ENCODE measurements at places on chromosomes 1 and 21.
A peak's percentile ranks its signal among the peaks of the same experiment; 100 is the strongest.

DNA sequence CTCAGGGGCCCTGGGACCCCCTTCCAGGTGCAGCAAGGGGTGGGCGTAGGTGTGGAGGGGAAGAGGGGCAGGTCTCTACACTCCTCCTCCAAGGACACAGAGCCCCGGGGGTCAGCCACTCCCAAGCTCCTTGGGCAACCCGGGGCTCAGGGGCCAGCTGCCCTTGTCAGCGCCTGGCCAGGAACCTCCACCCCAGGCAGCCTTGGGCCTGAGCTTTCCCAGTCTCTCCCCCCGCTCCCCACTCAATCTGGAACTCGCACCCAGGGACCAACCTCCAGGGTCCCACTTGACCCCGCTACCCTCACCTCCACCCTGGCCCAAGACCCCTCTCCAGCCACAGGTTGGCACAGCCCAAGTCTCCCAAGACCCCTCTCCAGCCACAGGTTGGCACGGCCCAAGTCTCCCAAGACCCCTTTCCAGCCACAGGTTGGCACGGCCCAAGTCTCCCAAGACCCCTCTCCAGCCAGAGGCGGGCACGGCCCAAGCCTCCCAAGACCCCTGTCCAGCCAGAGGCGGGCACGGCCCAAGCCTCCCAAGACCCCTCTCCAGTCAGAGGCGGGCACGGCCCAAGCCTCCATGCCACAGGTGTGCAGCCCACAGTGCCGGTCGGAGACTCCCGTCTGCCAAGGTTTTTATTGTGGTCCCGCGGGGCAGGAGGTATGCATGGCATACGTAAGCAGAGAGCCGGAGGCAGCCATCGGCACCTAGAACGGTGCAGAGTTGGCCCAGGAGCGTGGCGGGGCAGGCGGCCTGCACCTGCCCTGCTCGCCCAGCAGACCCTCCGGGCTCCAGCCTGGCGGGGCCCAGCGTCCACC lies 3.0 kb downstream of the TNFRSF4 start:
- peak; percentile 14 for DNase-seq

DNA sequence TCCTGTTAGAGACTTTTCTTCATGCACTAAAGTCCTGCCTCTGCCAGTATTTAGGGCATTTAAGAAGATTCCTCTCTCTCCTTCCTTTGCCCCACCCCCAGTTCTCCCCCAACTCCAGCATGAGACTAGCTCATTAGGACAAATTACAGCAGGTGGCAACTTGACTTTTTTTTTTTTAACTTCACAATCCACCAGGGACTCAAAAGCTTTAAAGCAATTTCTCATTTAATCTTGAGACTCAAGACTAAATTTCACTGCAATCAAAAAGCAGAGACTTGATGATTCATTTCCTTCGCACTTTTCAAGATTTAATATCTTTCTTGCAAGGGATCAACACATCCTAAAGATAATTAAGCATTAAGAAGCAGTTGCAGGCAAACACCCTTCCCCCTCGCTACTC lies 74.9 kb downstream of the WLS start:
- no peak for DNase-seq

- peak; percentile 45 for DNase-seq
Measured at GRCh38 chr1:153465811-153466636, 5.6 kb upstream of the S100A7 start.

GRCh38 chr1:41355761-41356160 lies 5.5 kb upstream of the FOXO6 start:
- DNase-seq = no peak

GRCh38 chr1:43569175-43569574 lies 38.5 kb downstream of the PTPRF start:
- no peak for DNase-seq

DNA sequence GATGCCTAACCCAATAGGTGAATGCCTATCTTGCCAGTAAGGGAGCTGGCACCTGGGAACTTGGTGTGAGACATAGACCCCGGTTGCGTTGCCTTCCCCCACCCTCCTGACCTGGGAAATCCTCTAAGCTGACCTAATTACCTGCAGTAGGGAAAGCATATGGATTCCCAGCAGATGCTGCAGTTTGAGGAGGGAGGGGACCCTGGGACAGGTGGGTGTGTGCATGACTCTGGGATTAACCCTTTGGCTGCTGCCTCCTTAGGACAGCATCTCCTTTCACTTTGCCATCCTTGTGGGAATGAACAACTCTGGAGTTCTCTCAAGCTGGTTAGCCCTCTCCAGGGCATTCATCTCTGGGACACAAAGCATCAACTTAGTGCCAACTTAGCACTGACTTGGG lies 16.4 kb upstream of the NFASC start:
- DNase-seq = no peak

GRCh38 chr1:177209357-177209756 lies 38.6 kb downstream of the BRINP2 start:
- peak; percentile 52 for DNase-seq

DNA sequence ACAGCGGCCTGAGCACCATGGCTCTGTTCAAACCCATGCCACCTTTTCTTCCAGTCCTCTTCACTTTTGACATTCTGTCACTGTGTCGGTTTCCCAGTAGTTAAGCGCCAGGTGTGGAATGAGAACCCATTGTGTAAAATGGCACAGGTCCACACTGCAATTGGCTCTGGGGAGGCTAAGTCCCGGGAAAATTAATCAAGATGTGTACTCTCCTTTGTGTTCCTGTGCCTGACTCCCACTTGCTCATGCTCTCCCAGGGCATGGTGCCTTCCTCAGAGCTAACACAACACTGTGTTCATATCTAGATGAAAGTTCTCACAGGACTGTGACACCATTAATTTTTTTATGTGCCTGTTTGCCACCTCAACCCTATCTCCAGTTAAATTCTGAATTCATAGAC lies 59.0 kb upstream of the BTG3 start:
- DNase-seq = no peak

DNA sequence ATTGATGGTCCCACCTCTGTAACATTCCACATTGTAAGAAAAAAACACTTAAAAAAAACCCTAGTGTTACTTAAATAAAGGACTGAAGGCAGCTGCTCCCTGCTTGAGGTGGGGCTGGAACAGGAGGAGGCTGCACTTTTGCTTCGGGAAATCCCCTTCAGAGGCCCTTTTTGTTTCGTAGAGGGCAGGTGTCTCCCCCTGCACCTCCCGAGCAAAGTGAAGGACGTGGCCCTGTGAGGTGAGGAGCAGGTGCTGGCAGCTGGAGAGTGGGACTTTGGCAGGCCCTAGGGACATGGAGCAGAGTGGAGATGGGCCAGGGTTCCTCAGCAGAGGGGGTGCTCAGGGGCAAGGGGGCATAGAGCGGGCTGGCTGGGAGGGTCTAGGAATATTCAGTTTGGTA lies 33.4 kb upstream of the WNT4 start:
- no peak for DNase-seq

DNA sequence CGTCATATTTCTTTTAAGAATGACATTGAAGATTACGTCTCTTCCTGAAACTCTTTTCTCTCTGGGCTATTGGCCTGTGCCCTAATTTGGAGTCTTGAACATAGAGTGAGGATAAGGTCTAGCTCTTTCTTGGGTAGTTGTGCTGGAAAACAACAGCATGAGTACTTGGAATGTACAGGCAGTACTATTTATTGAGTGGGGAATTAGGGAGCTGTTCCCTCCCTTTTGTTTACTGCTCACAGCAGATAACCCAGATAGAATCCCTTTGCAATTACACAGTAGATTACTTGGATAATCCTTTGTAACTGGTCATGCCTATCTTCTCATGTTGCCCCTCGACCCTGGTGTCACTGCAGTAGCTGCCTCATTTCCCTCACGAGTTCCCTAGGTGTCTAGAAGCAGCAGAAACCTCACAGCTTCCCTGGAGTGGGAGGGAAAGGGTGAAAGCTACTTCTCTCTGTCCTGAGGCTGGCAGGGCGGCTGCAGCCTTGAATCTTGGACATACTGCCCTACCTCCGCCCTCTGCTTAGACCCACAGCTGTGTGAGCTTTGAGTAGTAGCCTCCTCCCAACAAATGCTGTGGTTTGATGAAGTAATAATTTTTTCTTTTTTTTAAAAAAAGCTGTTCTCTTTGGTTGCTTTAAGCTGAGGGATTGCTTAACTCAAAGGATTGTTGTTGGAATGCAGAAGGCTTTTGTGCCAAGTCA lies 70.6 kb downstream of the FGGY start:
- peak; percentile 67 for DNase-seq
